ENCODE measurements at places on chromosomes 5 and 9.
A peak's percentile ranks its signal among the peaks of the same experiment; 100 is the strongest.

DNA sequence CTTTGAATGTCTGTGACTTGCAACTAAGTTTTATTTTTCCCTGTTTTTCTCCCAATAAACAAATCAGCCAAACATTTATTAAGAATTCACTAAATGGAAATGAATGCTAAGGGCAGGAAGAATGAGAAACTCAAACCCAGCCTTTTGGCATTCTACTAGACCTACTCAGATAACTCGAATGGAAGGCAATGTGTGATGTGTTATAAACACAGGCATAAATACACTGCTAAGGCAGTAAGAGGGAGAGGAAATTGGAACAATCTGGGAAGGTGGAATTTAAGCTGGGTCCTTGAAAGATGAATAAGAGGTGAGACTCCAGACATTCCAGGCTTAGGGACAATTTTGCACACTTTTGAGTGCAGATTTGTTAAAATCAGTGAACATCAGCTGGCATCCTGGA is 34.7 kb downstream of the MARCHF3 start:
- no peak for DNase-seq

GRCh38 chr5:137933491-137933911 is 44.2 kb downstream of the PKD2L2 start:
- peak; percentile 15 for DNase-seq

GRCh38 chr9:109182940-109183798 is 16.1 kb upstream of the FRRS1L start:
- no peak for DNase-seq

GRCh38 chr5:90488791-90489190 is 14.1 kb downstream of the POLR3G start:
- no peak for DNase-seq

DNA sequence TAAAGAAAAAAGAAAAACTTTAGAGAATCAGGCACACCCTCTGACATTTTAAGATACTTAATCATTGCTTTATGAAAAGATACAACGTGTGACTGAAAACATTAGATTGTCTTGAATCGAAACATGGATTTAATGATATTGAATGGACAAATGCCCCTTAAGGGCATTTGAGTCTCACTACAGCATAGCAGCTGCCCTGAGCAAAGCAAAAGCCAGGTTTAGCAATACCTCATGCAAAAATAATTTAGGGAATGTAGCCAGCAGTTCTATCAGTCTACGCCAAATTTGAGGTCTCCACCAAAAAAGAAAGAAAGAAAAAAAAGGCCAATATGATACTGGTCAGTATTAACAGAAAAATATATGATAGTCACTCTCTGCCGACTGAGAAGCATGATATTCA is 56.6 kb upstream of the LMNB1 start:
- DNase-seq: no peak

GRCh38 chr9:35370241-35370640 is 119.7 kb upstream of the RUSC2 start:
- no peak for DNase-seq

DNA sequence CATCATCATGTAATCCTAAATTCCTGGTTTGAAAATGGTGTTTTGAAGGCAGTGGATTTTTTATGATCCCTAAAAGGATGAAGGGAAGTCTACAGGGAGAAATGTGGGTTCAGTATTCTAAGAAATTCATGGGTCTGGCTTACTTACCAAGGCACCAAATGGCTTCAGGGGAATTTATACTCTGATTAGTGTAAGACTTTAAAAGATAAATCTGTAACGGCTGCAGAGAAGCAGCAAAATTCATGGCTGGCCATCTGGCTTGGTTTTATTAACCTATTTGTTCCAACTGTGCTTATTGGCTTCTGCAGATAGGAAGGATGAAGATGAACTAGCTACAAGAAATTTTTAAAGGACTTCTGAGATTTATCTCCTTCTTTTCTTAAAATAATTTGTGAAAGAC is 222.8 kb downstream of the TENT4A start:
- no peak for DNase-seq

- peak; percentile 31 for DNase-seq
Observed at GRCh38 chr9:101977614-101978210, 239.3 kb upstream of the GRIN3A start.

- DNase-seq: no peak
Observed at GRCh38 chr5:52824827-52825226, 37.1 kb downstream of the ITGA1 start.

DNA sequence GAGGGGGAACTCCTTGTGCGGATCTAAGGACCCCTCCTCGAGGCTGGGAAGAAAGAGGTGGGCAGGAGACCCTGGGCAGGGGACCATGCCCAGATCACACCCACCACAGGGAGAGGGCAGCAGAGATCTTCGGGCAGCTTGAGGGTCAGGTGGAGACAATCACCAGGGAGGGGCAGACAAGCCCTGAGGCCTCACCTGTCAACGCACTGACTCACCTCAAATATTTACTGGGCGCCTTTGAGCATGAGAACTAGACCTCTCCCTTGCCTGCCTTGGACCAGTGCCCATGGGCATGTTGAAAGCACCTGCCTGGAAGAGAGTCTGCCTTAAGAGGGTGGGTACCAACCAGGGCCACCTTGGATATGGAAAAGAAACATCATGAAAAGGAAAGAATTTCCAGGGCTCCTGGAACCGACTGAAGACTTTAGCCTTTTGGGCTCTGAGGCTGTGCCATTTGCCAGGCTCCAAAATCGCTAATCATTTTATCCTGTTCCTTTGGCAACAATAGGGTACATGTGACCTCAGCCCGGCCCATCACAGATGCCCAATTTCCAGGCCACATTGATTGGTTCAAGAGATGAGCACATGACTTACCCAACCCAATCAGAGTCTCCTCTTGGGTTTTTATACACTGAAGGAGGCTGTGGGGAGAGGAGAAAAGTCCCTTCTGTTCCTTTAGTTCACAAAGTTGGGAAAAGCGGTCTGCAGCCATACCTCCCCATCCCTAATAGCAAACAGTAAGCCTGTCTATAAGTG is 10.4 kb upstream of the SPINK4 start:
- no peak for DNase-seq

DNA sequence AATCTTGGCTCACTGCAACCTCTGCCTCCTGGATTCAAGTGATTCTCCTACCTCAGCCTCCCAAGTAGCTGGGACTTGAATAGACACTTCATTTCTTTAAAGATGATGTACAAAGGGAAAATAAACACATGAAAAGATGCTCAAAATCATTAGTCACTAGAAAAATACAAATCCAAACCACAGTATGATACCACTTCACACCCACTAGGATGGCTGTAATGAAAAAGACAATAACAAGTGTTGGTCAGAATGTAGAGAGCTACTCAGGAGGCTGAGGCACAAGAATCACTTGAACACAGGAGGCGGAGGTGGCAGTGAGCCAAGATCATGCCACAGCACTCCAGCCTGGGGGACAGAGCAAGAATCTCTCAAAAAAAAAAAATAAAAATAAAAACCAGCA is 13.0 kb downstream of the F2RL2 start:
- no peak for DNase-seq

GRCh38 chr5:28174691-28175090 is 1136.3 kb upstream of the CDH9 start:
- DNase-seq: no peak

- no peak for DNase-seq
Observed at GRCh38 chr9:34069831-34070230, 21.1 kb upstream of the UBAP2 start.

All from kidney (tissue), 22 donors.